ENCODE measurements at places on chromosomes 1 and 21. TPM values are rescaled to one million over a fixed set of nuclear protein-coding genes. Genes with fewer than 3 reads are reported as not detected.

The CAPN2 gene
- 131 TPM for total RNA-seq

The HSPA6 gene
- 0.28 TPM for total RNA-seq

The ZNF593OS gene
- not detected for total RNA-seq

The TTC24 gene
- not detected for total RNA-seq

The TMEM269 gene
- 1.7 TPM for total RNA-seq

The DNAJC28 gene
- 2.1 TPM for total RNA-seq

The NR1I3 gene
- total RNA-seq, result not detected

The HOOK1 gene
- total RNA-seq, result 293 TPM

The FAM177B gene
- not detected for total RNA-seq

The SRSF4 gene
- 116 TPM for total RNA-seq

The LDLRAD1 gene
- total RNA-seq, result not detected

Measured in A673 (cell line).